ENCODE measurements at places on chromosomes 4 and X.

- no peak for DNase-seq
Measured at GRCh38 chr4:152245680-152246079, 290.2 kb downstream of the FBXW7 start.

DNA sequence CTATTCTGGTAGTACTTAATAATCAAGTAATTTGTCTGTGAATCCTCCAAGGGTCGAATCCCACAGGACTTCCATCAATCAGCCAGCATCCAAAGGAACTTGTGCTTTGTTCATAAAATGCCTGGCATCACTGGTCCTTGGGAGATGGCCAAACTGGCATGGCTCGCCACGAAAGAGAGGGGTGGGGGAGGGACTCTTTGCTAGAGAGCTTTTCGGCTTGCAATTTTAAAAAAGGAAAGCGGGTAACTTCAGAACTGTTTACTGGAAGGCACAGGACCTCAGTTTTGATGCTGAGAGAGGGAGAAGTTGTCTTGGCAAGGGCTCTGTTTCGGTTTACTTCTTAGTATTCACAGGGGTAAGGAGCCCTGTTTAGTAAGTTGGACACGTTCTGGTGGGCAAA lies 79.4 kb upstream of the FHL1 start:
- no peak for DNase-seq

- DNase-seq: peak; percentile 39
Measured at GRCh38 chrX:38268011-38268410, 47.3 kb upstream of the SRPX start.

DNA sequence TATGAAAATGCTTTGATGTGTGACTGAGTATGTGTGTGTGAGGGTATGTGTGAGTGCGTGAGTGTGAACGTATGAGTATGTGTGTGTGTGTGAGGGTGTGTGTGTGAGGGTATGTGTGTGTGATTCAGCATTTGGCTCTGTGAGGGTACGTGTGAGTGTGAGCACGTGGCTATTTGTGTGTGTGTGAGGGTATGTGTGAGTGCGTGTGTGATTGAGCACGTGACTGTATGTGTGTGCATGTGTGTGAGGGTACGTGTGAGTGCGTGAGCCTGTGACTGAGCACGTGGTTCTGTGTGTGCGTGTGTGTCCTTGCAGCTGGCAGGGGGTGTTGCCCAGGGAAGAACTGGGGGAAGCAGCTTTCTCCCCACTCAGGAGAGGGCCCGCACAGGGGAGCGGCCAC lies 16.1 kb upstream of the PPP2R3B start:
- no peak for DNase-seq

DNA sequence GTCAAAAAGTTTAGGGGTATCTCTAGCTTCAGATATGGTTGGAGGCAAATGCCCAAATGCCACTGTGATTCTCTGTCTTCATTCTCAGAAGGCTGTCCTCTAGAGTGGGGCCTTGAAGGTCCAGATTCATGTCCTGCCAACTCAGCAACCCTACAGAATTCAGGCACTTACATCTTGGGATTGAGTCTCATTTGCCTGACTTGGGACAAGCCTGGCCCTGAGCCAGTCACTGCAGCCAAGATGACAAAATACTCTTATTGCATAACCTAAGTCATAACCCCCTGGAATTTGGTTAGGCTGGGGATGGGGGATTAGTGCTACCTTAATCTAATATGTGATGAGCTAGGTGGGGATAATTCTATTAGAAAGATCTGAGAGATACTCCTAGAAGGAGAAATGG lies 100.5 kb downstream of the AREG start:
- peak; percentile 53 for DNase-seq

DNA sequence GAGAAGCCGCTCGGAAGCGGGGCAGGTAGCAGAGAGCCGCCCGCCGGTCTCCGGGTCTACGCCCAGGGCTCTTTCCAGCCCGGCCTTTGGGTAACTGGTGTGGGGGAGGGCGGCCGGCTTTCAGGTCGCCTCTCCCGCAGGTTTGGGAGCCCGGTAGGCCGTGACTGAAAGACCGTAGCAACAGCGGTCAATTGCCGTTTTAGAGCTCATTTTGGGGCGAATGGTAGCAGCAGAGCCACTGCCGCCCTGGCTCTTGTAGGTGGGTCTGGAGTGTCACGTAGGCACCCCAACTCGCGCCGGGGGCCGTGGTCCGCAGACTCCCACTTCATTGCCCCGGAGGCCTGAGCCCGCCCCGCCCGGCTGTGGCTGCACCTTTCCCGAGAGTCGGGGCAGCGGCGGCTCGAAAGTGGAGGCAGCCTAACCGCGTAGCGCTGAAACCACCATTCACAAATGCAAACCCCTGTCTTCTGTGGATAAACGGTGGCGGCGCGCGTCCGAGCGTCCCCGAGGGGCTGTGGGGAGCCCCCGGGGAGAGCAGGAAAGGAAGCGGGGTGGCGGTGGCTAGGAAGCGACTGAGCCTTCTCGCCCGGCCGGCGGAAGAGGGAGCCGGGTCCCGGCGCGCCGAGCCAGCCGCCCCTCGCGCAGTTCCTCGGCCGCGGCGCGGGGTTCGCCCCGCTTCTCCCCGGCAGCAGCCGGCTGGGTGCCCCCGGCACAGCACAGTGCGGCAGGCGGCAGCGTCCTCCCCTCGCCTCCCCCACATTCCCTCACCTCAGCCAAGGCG lies 2185.1 kb upstream of the TENM3 start:
- peak; percentile 12 for DNase-seq
